SK-N-SH (cell line): ENCODE measurements at places on chromosomes 11 and 22. TPM values are rescaled to one million over a fixed set of nuclear protein-coding genes. Genes with fewer than 3 reads are reported as not detected.
A peak's percentile ranks its signal among the peaks of the same experiment; 100 is the strongest.

DNA sequence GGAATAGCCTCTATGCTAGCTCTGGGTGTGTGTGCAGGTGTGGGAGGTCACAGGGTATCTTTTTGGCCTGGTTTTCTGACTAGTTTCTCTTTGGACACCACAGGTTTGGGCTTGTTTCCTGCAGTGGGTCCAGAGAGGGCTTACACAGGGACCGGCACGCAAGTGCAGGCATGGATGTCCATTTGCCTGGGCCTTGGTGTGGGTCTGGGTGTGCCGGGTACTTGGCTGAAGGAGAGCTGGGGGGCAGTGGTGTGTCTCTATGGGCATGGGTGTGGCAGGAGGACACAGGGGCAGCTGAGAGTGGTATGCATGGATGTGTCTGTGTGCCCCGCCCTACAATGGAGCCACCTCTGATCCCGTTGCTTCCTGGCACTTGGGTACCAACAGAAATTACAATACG is 7.5 kb upstream of the KCNJ11 start:
- no peaks in the 10 kb centered on the region; the same call in 1 of the 2 replicates for H3K4me1 ChIP-seq
- H3K27ac ChIP-seq, result no peak overlapping the region
- peak; percentile 8 for DNase-seq
- H3K36me3 ChIP-seq, result no peaks in the 10 kb centered on the region

- no peaks in the 10 kb centered on the region for H3K36me3 ChIP-seq
- no peaks in the 10 kb centered on the region for H3K27me3 ChIP-seq
- DNase-seq, result no peak
- no peaks in the 10 kb centered on the region for H3K4me1 ChIP-seq
Observed at GRCh38 chr22:27247701-27248434, 553.7 kb downstream of the MN1 start.

DNA sequence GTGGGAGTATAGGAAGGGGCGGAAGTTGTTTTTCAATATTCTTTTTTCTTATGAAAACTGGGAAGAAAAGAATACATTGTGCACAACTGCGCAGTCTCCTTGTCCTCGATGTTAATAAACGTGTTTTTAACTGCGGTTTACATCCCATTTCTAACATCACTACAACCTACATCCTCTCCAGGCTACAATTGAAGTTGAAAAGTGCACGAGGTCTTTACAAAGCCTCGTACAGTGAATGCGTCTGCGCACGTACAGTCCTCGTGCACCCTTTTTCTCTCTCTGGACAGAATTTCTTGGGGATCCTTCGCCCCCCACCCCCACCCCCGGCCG is 102.4 kb downstream of the WT1 start:
- DNase-seq, result no peak
- no peaks in the 10 kb centered on the region for H3K4me1 ChIP-seq
- H3K36me3 ChIP-seq, result no peaks in the 10 kb centered on the region
- H3K27me3 ChIP-seq, result peaks cover 15% of the 10 kb centered on the region; the same call in 1 of the 2 replicates

GRCh38 chr22:30829901-30830550 is 135.4 kb downstream of the OSBP2 start:
- H3K27ac ChIP-seq, result no peak overlapping the region
- peaks cover 8% of the 10 kb centered on the region; the same call in 1 of the 2 replicates for H3K4me1 ChIP-seq
- H3K4me3 ChIP-seq, result no peak overlapping the region
- H3K36me3 ChIP-seq, result no peaks in the 10 kb centered on the region
- H3K27me3 ChIP-seq, result no peaks in the 10 kb centered on the region
- no peak for DNase-seq

DNA sequence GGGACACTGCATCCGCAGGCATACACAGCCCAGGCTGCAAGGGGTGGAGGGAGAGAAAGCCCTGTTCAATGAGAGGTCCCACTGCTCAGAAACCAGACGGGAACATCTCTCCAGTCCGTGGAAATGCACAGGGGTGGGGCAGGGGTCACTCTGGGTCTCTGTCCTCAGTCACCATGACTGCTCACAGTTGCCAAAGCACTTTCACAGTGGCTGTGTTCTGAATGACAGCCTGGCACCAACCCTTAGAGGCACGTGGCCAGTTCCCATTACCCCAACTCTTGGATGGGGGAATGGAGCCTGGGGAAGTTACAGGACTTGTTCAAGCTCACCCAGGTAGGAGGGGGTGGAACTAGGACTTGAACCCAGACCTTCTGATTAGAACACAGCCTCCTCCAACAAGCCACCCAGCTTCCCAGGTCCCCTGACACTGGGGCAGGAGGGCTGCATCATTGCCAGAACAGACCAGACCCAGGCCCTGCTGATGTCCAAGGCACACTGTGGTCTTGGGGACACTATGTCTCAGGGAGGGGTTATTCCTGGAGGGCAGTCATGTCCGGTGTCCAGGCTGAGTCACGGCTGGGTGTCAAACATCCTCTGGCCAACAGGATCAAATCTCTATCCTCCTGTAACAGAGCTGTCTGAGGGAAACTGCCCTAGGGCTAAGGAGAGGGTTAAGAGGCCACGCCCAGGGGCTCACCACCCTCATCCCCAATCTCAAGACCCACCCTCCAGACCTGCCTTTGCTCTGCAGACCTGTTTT is 8.2 kb downstream of the ZNF70 start:
- no peaks in the 10 kb centered on the region for H3K27me3 ChIP-seq
- peaks cover 8% of the 10 kb centered on the region for H3K36me3 ChIP-seq
- H3K4me3 ChIP-seq, result no peak overlapping the region
- no peak for DNase-seq
- H3K27ac ChIP-seq, result no peak overlapping the region

GRCh38 chr11:1150769-1151365 is 6.9 kb upstream of the MUC5AC start:
- H3K36me3 ChIP-seq, result no peaks in the 10 kb centered on the region
- no peak overlapping the region for H3K4me3 ChIP-seq
- H3K4me1 ChIP-seq, result no peaks in the 10 kb centered on the region
- no peak overlapping the region for H3K27ac ChIP-seq

DNA sequence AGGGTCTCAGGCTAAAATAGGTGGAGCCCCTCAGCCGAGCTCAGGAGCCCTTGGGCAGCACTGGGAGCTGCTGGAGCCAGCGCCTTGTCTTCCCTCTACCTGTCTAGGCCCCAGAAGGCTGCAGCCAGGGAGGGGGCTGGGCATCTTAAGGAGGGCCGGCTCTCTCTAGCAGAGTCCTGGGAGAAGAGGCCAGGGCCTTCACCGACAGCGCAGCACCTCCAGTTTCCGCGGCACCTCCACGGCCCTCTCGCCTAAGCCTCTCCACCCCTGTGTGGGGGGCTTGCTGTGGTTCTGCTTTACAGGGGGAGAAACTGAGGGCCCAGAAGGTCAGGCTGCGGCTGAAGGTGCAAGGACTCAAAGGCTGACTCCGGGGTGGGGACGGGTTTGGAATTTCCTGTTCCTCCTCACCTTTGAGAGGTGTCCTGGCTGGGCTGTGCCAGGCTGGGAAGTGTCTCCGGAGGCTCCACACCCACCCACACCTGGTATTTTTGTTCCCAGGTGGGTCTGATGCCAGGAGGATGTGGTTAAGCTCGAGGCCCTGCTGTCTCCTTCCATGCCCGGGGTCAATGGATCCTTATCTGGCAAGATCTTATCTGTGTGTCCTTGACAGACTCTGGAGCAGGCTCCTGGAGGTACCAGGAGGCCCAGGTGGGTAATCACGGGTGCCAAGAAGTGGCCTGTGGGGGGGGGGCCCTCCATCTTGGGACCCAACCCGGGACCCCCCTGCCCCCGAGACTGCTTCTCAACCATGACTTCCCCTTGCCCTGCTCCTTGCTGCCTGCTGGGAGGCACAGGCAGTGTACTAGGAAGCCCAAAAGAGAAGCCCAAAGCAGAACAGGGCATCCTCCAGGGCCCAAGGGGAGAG is 95.3 kb upstream of the FGF3 start:
- peaks cover 37% of the 10 kb centered on the region; the same call in 1 of the 2 replicates for H3K4me1 ChIP-seq
- no peak for DNase-seq
- H3K36me3 ChIP-seq, result no peaks in the 10 kb centered on the region
- H3K27me3 ChIP-seq, result no peaks in the 10 kb centered on the region

GRCh38 chr11:110778343-110778742 is 66.1 kb upstream of the ARHGAP20 start:
- H3K4me1 ChIP-seq, result no peaks in the 10 kb centered on the region
- no peak overlapping the region for H3K27ac ChIP-seq
- no peak for DNase-seq
- no peaks in the 10 kb centered on the region for H3K36me3 ChIP-seq

GRCh38 chr22:22474733-22475132 is 33.8 kb downstream of the ZNF280B start:
- DNase-seq, result no peak
- no peaks in the 10 kb centered on the region for H3K4me1 ChIP-seq
- no peaks in the 10 kb centered on the region for H3K36me3 ChIP-seq
- H3K27ac ChIP-seq, result no peak overlapping the region

- H3K36me3 ChIP-seq, result no peaks in the 10 kb centered on the region
- no peak for DNase-seq
Observed at GRCh38 chr11:25838918-25839625, 492.9 kb upstream of the ANO3 start.

DNA sequence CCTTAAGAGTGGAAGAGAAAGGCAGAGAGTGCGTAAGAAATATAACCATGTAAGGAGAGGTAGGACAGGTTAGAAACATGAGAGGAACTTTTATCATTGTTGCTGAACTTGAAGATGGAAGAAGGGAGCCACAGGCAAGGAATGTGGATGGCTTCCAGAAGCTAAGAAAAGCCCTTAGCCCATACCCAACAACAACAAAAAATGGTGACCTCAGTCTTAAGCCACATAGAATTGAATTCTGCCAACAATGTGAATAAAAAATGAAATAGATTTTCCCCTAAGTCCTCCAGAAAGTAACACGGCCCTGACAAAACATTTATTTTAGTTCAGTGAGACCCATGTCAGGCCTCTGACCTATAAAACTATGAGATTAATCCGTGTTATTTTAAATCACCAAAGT is 767.3 kb downstream of the FAM181B start:
- no peaks in the 10 kb centered on the region for H3K27me3 ChIP-seq
- no peak overlapping the region for H3K27ac ChIP-seq
- no peaks in the 10 kb centered on the region for H3K4me1 ChIP-seq
- no peaks in the 10 kb centered on the region for H3K36me3 ChIP-seq

GRCh38 chr11:44702889-44703288 is 23.9 kb upstream of the TSPAN18 start:
- H3K36me3 ChIP-seq, result no peaks in the 10 kb centered on the region
- no peak overlapping the region for H3K27ac ChIP-seq
- DNase-seq, result peak; percentile 54
- H3K4me1 ChIP-seq, result peaks cover 35% of the 10 kb centered on the region; the same call in 1 of the 2 replicates
- H3K4me3 ChIP-seq, result no peak overlapping the region
- no peaks in the 10 kb centered on the region for H3K27me3 ChIP-seq

- no peaks in the 10 kb centered on the region for H3K36me3 ChIP-seq
- H3K27ac ChIP-seq, result no peak overlapping the region
- no peak for DNase-seq
Observed at GRCh38 chr11:118886681-118887111, 3.0 kb downstream of the CXCR5 start.

- H3K27me3 ChIP-seq, result peaks cover 7% of the 10 kb centered on the region; the same call in 1 of the 2 replicates
- H3K4me1 ChIP-seq, result no peaks in the 10 kb centered on the region
- no peaks in the 10 kb centered on the region for H3K36me3 ChIP-seq
- no peak overlapping the region for H3K27ac ChIP-seq
- DNase-seq, result no peak
Observed at GRCh38 chr22:48079505-48080290, 1317.2 kb downstream of the TBC1D22A start.

GRCh38 chr11:126176853-126177470 is 34.5 kb downstream of the RPUSD4 start:
- H3K4me1 ChIP-seq, result peaks cover 7% of the 10 kb centered on the region; the same call in 1 of the 2 replicates
- H3K4me3 ChIP-seq, result no peak overlapping the region
- DNase-seq, result no peak
- H3K27ac ChIP-seq, result no peak overlapping the region
- no peaks in the 10 kb centered on the region for H3K36me3 ChIP-seq

- DNase-seq, result no peak
- H3K4me1 ChIP-seq, result no peaks in the 10 kb centered on the region
- H3K4me3 ChIP-seq, result no peak overlapping the region
- no peaks in the 10 kb centered on the region for H3K36me3 ChIP-seq
- H3K27ac ChIP-seq, result peak overlapping the region; percentile 86
Observed at GRCh38 chr11:113574171-113574570, 99.0 kb upstream of the DRD2 start.

DNA sequence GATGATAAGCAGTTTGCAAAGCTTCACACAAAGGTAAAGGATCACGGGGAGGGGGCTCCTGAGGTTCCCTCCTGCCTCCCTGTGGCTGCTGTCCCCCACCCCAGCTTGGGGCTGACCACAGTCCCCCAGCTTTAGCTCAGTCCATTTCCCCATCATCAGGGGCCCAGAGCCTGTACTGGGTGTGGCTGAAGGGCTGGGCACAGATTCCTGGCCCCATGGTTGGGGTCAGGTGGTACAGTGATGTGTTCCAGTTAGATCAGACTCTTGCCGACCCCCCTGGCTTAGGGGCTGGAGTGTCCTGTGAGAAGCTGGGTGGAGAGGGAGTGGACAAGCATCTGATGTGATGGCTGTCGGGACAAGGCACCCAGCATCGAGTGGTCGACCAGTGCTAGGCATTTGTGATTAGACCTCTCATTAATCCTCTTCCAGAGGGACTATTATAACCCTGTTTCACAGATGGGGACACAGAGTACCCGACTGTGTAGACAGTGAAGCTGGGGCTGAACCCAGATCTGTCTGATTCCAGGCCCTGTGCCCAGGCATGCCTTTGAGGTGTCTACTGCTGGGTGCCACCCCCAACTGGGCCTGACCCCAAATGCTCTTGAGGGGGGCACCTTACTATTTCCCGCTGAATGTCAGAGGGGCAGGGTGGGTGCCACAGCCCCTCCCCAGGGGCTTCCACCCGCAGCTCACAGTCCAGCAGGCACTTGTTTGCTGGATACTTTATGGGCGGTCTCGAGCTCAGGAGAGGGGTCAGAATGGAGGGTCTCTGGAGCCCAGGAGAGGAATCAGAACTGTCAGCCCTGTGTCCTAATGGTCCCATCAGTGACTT is 4.3 kb downstream of the SHANK3 start:
- no peaks in the 10 kb centered on the region for H3K27me3 ChIP-seq
- H3K27ac ChIP-seq, result no peak overlapping the region
- H3K4me3 ChIP-seq, result no peak overlapping the region
- peaks cover 5% of the 10 kb centered on the region; the same call in 1 of the 2 replicates for H3K4me1 ChIP-seq

DNA sequence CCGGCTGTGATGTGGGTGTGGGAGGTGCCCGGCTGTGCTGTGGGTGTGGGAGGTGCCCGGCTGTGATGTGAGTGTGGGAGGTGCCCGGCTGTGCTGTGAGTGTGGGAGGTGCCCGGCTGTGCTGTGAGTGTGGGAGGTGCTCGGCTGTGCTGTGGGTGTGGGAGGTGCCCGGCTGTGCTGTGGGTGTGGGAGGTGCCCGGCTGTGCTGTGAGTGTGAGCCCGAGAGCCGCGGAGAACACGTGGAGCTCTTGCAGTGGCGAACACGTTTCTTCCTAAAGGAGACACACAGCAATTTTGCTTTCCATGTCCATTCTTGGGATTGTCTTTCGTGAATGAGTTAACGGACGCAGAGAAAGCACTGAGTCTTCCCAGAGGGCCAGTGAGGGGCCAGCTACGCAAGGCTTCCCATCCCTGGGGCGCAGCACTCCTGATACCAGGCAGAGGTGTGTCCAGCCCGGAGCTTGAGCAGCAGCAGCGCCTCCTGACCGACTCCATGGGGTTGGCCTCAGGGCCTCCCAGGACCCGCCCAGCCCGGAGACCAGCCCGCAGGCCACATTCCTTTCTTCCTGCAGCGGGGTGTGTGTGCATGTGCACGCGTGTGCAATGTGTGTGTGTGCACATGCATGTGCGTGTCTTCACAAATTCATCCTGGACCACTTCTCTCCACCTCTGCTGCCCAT is 245.0 kb upstream of the B3GAT1 start:
- no peak overlapping the region for H3K27ac ChIP-seq
- no peak for DNase-seq
- no peaks in the 10 kb centered on the region for H3K27me3 ChIP-seq
- H3K4me1 ChIP-seq, result no peaks in the 10 kb centered on the region; the same call in 1 of the 2 replicates
- H3K4me3 ChIP-seq, result no peak overlapping the region
- no peaks in the 10 kb centered on the region for H3K36me3 ChIP-seq

Gene C11orf21
- 0.03 and 0.06 TPM in 2 replicates for polyA plus RNA-seq

Gene FAM181B
- 0.02 and 0.06 TPM in 2 replicates for polyA plus RNA-seq

Gene C1QTNF5
- polyA plus RNA-seq, result 0.71 and 0.76 TPM in 2 replicates

Gene CD3E
- not detected in 2 replicates for polyA plus RNA-seq

Gene CSF2RB
- polyA plus RNA-seq, result not detected in 2 replicates
